ENCODE measurements at places on chromosomes 6 and 20.
A peak's percentile ranks its signal among the peaks of the same experiment; 100 is the strongest.

DNA sequence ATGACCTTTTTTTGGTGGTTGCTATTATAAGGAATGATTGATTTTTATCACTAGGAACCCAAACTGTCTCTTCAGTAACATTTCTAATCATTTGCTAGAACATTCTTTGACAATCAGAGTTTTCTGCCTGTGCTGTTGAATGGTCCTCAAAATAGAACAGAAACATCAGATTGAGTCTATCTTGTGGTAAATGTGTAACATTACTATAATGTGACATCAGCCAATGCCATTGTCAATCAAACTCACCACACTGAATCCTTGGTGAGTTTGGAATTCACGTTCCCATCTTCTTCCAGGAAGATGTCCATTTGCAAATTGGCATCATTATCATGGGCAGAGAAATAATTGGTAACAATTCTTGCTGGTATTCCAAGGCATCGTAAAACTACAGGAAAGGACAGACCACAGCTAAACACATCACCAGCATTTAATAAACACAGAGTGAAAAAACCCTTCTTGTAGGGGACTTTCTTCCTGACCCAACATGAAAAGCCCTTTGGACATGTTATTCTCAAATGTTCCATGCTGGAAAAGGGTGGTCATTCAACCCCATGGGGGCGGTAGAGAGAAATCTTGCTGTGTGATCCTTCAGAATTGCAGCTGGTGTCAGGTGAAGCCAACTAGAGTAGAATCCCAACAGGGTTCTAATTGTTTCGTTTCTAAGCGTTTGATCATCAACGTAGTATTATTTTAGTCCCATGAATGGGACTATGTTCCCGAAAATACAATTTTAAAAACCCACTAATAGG is 98.5 kb downstream of the F13A1 start:
- DNase-seq: no peak

GRCh38 chr6:155818698-155819097 is 363.1 kb upstream of the NOX3 start:
- no peak for DNase-seq

- peak; percentile 41 for DNase-seq
Observed at GRCh38 chr6:118288355-118289124, 259.6 kb upstream of the PLN start.

DNA sequence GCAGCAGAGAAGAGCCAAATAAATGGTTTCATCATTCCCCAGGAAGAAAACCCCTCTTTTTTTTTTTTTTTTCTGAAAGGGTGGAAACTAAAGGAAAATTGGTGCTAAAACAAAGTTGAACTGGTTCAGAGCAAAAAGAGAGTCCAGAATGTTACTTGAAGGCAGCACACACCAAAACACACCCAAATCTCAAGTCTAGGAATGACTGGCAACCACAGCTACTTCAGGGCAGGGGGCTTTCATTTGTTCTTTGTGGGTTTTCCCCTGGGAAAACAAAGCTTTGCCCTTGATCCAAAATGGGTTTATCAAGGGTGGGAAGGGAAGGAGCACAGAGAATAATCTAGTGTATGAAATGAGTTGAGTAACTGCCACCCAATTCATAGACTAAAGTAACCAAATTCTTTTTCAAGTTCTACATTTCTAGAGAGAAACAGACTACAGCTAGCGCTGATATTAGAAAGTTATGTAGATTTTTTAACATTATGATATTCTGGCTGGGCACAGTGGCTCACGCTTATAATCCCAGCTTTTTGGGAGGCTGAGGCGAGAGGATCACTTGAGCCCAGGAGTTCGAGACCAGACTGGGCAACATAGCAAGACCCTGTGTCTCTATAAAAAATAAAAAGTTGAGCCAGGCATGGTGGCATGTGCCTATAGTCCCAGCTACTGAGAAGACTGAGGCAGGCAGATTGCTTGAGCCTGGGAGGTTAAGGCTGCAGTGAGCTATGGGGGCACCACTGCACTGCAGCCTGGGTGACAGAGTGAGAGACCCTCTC is 119.8 kb downstream of the NFATC2 start:
- no peak for DNase-seq

DNA sequence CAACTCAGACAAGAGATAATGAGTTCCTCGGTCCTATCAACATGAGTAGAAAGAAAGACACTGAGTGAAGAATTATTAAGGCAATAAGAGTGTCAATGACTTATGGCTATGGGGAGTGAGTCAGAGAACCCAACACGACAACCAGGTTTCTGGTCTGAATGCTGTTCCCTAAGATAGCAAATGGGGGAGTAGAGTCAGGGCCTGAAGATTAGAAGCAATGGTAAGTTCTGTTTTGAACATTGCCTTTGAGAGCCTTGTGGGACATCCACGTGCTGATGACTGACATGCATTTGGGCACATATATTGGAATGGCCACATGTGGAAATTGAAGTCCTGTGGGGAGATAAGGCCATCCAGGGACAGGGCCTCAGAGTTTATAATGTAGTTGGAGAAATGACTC is 254.4 kb upstream of the TCF21 start:
- no peak for DNase-seq

- DNase-seq: peak; percentile 85
Observed at GRCh38 chr6:100512203-100512862, 47.6 kb upstream of the SIM1 start.

DNA sequence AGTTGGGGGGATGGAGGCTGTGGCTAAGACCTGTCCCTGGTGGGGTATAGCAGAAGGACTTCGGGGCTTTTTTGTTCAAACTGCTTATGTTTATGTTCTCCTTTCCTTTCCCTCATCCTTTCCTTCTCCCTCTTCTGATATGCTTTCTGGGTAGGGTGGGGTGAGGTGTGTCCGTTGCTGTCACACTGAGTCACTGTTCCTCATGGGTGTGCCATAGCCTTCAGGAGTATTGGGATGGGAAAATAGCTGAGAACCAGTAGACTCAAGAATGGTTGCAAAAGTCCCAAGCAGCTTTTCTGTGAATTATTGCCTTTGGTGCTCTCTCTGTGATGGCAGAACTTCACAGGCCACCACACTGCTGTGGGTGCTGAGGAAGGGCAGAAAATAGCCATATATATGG is 39.6 kb downstream of the TPD52L1 start:
- DNase-seq: no peak

GRCh38 chr6:170135821-170136471 is 154.9 kb downstream of the DLL1 start:
- no peak for DNase-seq

GRCh38 chr6:49151461-49151860 is 311.6 kb downstream of the MMUT start:
- DNase-seq: no peak

- peak; percentile 37 for DNase-seq
Observed at GRCh38 chr6:7165890-7166267, 58.1 kb downstream of the RREB1 start.

GRCh38 chr6:27809939-27810767 is 102.0 kb downstream of the OR2B2 start:
- peak; percentile 97 for DNase-seq

GRCh38 chr20:11111191-11111590 is 437.4 kb upstream of the JAG1 start:
- no peak for DNase-seq

DNA sequence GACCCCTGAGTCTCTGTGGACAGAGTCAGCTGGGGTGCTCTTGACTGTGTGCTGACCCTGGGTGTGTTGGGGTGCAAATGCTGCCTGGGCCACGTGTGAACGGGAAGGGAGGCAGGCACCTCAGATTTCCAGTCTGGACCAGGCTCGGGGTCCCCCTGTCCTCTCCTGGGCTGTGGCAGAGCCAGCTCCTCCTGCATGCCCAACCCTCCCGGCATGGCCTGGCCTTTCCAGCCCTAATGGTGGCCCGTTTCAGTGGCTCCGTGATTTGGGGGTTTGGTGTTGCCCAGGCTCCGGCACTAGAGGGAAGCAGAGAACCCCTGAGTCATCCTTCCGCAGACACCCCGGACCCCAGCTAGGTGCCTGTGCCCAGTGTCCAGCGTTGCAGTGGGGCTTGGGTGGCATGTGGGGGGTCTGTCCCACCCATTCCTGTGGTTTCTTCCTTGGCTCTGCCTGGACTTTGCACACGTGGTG is 9.1 kb downstream of the RBM38 start:
- DNase-seq: no peak

DNA sequence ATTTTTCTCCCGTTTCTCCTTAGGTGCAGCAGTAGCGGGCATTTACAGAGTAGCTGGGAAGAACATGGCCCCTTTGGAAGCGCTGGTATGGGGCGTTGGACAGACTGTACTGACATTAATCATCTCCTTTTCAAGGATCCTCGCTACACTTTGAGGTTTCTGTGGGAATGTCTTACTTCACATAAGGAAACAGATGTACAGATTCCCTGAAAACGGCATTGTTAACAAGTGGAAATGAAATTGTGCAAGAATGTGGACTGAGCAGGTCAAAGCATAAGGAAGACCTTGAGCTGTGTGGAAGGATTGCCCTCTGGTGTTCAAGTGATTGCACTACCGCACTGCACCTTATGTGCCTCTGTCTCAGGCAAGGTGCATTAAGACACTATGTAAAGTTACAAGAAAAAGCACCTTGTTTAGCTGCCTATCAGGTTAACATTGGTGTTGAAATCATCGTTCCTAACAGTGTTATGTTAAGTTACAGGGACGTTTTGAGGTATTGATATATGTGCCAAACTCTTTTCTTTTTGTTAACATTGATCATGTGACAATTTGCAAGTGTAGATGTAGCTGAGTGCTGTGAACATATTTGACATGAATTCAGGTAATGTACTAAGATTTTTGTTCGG is 38.0 kb downstream of the TMEM170B start:
- DNase-seq: peak; percentile 85

- DNase-seq: peak; percentile 44
Observed at GRCh38 chr6:17280552-17281090, 540 bp upstream of the RBM24 start.

GRCh38 chr6:41735427-41736185 is at the start of gene TFEB:
TFEB (minus strand) TSS chr6:41735608; CDS start chr6:41691213, 44,395 bp downstream.
- DNase-seq: peak; percentile 89

DNA sequence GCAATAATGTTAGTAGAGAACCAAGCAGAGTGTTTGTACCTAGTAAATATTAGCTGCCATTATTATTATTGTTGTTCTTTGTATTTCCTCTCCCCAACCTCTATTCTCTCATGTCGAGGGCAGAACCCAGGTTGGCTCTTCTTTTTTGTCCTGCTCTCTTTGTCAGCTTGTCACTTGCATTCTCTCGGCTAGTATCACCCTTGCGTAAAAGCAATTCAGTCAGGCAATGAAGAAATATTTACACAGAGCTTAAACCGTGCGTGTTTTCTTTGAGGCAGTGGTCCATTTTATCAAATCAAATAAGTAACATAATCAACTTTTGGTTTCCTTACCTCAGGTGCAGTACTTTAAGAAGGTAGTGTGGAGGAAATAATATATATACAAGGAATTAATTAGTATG is 83.9 kb downstream of the TULP4 start:
- DNase-seq: no peak

DNA sequence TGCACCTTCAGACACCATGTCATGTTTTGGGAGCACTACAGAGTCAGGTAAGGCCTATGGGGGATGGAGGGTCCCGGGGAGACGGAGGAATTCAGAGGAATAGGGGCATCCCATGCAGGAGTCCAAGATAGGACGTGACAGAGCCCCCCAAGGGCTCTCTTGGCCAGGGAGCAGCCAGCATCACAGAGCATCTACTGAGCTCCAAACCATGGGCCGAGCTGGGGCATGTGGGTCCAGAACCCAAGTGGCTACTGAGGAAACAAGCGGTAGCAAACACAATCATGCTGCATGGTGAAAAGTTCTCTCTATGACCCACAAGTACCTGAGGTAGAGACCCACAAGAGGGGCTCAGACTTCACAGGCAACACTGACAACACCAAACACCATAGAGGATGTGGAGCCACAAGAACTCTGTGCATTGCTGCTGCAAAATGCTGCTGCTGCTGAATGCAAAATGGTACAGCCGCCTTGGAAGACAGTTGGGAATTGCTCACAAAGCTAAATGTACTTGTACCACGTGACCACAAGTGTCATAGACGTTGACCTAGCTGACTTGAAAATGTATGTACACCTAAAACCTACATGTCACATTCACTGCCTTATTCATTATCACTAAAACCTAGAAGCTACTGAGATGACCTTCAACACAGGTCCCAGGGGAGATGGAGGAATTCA is 33.4 kb upstream of the MAS1L start:
- no peak for DNase-seq

DNA sequence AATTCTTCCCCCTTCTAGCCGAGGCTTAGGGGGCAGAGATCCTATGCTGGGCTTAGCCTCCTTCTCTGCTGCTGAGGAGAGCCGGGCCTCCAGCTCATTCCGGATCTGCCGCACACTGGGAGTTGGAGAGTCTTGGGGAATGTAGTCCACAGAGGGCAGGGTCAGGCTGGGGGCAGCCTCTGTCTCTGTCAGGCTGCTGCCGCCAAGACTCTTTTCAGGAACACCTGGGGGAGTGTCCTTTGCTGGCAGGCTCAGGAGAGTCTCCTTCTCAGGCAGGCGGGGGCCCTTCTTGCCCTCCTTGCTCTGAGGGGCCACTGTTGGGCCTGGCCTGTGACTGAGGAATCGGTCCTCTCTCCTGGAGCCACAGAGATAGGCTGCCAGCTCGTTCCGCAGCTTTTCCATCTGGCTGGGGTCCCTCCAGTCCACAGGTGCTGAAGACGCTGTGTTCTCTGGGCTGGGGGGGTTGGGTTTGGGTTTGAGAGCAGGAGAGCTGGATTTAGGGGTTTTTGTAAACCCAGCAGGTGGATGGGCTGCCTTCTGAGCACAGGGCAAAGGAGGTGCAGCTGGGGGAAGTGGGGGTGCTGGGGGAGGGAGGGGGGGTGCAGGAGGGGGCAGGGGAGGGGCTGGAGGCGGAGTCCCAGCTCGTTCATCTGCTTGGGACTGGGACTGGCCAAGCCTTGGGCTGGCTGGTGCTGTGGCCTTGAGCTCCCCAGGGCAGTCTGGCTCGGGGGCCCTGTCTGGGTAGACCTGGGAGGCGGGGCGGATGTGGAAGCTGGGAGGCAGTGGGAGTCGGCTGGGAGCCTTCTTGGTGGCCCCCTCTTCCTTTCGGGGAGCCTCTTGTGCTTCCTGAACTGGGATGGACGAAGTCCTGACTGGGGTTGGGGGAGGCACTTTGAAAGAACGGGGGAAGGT is 36.1 kb downstream of the C6orf132 start:
- no peak for DNase-seq

DNA sequence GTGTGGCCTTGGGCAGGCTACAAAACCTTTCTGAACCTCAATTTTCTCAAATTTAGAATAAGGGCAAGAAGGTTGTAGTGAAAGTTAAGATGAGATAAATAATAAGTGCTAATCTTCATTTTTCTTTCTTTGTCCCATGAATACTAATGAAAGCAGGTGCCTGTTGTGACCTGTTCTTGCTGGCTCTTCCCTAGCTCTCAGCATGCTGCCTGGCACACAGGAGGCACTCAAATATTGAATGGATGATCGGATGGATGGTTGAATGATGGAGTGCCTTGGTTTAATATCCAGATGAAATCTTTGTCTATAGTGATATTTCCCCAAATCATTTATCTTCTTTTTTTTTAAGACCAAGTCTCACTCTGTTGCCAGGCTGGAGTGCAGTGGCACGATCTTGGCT is 15.0 kb downstream of the PBOV1 start:
- no peak for DNase-seq

- DNase-seq: no peak
Observed at GRCh38 chr6:25369036-25369432, 89.9 kb downstream of the CARMIL1 start.
